ENCODE measurements at places on chromosomes 2 and 18.

DNA sequence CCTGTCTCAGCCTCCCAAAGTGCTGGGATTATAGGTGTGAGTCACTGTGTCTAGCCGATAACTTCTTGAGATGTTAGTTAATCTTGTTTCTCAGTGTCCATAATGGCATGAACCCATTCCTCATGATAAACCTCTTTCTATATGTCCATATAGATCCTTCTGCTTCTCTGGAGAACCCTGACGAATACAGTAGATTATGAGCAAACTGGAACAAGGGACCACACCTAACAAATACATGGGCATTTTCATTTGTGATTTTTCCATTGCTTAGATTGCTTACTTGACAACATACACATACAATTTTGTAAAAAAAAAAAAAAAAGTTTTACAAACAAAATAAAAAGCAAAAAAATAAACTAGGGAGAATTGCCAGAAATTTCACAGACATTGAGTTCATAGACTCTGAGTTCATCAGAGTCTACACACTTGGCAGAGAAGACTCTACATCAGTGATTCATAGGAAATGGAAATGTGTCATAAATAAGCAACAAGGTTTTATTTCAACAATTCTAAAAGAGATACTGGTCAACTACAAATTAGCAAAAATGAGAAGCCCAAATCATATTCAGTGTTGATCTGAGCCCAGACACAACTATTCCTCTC is 96.7 kb downstream of the GALR1 start:
- no peak for DNase-seq

GRCh38 chr2:204024906-204025475 is 88.4 kb downstream of the ICOS start:
- DNase-seq: no peak

- DNase-seq: no peak
These were observed 205.7 kb downstream of the ALK start for GRCh38 chr2:29715655-29716054.

DNA sequence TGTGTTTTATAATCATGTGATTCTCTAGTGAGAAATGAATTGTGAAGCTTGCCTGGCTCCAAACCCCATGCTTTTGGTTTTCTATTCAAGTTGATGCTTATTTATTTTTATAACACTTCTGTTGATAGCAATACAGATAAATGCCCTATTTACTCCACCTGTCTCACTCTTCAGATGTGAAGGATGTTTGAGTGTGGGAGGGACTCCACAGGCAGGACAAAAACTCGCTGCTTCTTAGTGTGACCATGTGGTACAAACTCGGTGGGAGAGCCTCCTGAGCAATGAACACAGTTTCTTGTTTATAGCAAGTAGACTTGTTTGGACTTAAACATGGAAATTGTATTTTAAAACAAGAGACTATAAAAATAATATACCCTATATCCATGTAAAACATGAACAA is 219.7 kb downstream of the GULP1 start:
- DNase-seq: no peak

DNA sequence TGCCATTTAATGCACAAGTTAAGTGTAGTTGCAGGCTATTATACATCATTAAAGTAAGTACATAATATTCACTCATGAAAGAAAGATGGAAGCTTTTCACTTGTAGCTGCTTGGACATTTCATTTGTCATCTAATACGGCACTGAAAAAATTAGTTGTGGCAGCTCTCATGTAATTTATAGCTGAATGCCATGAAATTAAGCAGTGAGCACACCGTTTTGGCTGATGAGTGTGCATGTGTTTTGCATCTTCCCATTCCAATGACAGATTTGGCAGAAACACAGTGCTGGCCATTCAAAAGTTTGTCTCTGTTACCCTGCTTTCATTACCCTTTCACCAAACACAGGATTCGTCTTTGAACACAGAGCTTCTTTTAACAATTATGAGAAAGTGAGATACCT is 174.0 kb downstream of the PTGR3 start:
- DNase-seq: no peak

DNA sequence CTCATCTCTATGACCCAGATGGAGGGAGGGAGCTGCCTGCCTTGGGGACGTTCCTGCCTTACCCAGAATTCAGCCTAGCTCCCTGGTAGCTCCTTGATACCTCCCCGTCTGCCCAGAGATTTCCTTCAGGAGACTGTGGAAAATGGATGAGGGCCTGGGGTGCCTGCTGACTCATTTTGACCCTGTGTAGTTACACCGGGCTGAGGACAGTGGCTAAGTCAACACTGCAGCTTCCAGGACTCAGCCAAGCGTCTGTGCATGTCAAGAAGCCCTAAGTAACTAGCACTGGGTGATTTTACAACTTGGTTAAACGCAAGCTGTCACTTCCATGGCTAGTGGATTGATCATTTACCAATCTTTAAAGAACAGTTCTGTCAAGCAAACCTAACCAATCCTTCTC is 23.3 kb upstream of the EPAS1 start:
- no peak for DNase-seq

- no peak for DNase-seq
These were observed 316.3 kb upstream of the CXCR4 start for GRCh38 chr2:136434251-136434715.

DNA sequence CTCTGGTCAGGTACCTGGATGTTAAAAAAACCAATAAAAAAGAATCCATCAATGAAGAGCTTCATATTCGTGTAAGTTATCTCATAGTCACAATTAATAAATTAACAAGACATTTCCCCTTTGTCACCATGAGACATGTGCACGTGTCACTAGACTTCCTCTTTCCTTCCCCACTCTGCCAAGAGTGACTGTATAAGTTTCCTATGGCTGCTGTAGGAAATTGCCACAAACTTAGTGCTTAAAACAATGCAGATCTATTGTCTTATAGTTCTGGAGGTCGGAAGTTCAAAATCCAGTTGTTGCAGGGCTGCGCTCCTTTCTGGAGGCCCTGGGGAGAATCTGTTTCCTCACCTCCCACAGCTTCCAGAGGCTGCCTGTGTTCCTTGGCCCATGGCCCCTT is 35.8 kb downstream of the SLC9A4 start:
- DNase-seq: no peak

DNA sequence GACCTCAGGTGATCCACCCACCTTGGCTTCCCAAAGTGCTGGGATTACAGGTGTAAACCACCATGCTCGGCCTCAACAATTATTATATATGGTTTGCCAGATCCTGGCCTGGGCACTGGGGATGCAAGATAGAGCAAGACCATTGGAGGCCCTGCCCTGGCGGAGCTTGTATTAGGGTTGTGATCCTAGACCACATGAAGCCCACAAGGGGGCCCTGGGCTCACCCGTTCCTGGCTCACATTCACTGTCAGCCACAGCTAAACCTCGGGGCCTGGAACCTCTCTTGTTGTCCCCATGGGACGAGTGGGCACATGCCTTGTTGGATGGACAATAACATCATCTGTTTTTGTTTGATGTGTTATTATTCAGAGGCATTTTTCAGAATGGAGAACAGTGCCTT is 14.9 kb downstream of the HPCAL1 start:
- DNase-seq: no peak

- no peak for DNase-seq
These were observed 250.8 kb upstream of the PXDN start for GRCh38 chr2:1995081-1995480.

DNA sequence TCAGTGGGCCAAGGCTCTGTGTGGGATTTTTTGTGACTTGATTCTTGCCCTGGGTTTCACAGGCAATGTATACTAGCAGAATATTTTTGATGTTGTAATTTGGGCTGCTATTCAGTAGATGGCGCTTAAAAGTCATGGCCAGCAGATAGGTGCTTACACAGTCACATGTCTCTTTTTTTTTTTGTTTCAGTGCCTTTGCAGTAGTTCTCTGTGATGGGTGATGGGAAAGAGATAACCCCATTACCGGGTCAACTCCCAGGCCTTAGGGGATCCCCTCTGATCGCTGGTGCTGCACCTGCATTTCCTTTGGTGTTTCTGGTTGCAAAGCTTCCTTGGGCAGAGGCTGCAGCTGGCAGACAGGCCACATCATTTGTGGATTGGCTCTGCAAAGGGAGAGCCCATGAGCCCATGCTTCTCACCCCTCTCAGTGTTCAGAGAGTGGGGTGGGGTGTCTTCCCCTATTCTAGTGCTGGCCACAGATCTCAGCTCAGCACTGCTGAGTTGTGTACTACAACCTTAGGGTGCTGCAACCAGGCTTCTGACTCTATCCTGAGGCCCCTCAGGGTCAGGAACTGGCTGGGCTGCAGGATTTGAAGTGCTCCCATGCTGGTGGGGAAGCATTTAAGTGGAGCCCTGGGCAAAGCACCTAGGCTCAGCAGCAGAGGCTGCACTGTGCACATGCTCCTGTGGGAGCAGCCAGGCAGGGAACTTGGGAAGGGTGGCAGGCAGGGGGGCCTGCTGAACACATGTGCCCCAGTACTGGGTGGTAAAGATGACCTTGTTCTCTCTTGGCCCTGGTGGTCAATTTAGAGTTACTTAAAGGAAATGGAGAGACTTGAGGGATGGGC is 219.8 kb upstream of the SPHKAP start:
- no peak for DNase-seq

DNA sequence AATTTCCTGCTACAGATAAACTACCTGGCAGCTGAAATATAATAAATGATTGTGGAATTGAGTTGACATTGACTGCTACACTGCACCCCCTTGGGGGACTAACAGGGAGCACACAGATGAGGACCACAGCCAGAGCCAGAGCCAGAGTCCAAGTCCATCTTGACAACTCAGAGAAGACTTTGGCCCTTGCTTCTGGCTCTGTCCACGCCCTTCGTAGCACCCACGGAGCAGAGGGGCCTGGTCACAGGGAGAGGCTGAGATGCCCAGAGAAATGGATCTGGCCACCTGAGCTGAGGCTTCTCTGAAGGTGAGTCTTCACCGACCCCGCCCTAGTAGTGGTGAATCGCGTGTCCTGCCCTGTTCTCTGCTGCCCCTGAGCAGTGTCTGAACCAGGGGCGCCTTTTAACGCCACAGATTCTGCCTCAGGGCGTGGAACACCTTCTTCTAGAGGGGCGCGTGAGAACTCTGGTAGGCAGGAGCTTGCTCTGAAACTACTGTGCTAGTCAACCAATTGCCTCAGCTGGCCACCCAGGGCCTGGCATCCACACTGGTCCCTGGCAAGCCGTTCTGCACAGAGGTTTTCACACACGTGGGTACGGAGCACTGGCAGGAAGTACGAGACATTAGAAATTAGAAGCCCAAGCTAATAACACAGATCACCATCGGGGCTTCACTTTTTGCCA is 35.7 kb upstream of the MAT2A start:
- DNase-seq: no peak

- no peak for DNase-seq
These were observed 493 bp downstream of the FN1 start for GRCh38 chr2:215435280-215435869.

- DNase-seq: no peak
These were observed 135.8 kb downstream of the CABLES1 start for GRCh38 chr18:23270986-23271680.

DNA sequence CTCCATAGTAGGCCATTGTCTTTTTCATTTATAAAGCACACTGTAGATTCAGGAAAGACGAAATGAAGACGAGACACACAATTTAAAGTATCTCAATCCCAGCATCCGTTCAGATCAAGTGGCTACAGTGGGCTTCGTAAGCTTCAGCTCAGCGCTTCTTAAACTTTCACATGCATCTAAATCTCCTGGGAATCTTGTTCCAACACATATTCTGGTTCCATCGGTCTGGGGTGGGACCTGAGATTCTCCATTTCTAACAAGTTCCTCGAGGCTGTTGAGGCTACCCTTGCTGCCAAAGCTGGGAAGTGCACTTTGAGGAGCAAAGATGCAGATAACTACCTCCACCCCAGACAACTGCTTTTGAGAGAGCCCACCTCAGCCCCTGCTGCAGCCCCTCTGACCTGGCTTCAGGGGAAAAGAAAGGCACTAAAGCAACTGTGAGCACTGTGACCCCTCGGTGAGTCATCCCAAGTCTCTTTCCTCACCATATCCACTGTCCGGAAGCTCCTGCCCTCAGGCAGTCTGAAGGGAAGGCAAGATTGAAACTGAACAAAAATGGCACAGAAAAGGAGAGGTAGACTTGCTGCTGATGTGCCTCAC is 201.1 kb upstream of the FBXO11 start:
- DNase-seq: no peak

DNA sequence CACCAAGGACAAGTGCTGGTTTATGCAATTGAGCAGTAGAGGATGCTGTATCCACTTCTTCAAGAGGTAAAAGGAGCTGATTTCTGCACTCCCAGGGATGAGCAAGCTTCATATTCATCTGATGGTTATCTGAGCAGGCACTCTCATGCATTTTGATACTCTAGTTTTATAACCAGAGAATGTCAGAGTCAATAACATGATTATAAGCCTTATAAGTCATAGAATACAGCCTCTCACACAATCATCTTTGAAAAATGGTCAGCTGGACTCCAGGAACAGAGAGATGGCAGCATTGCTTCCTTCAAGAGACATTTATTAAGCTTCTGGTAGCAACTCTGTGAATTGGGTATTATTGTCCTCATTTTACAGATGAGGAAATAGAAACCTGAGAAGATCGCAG is 167.1 kb downstream of the SLC8A1 start:
- no peak for DNase-seq

- DNase-seq: no peak
These were observed 571 bp downstream of the EEF1B2 start for GRCh38 chr2:206160125-206160806.

- DNase-seq: no peak
These were observed 70.7 kb upstream of the TMEM18 start for GRCh38 chr2:747762-748351.

GRCh38 chr2:190718652-190719526 is 70.0 kb downstream of the NAB1 start:
- no peak for DNase-seq

GRCh38 chr2:72998234-72998651 is 73.3 kb downstream of the SFXN5 start:
- DNase-seq: no peak

- DNase-seq: no peak
These were observed 32.5 kb downstream of the INPP5D start for GRCh38 chr2:233092432-233093165.

GRCh38 chr2:163135256-163135655 is 296.7 kb upstream of the KCNH7 start:
- no peak for DNase-seq

DNA sequence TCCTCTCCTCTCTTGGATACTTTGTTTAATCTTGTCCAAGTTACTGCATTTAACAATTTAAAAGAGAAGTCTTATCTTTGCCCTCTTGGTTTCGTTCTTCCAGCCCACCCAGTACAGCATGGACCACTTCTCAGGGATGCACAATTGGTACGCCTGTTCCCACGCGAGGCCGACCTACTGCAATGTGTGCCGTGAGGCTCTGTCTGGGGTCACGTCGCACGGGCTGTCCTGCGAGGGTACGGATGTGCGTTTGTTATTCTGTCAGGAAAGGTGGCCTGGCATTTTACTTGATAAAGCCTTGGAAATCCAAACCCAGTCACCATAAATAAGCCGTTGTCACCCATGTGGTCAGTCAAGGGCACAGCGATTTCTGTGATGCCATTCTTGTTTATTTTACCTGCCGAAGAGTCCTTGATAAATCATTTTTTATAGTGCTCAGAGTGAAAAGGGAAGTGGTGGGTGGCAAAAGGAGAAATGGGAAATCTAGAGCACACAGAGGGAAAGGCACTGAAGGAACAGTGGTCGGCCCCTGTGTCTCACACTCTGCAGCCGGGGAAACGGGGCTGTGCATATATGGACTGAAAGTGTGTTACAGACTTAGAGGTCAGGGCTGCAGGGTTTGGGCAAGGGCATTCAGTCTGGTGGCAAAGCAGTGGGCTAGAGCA is 80.5 kb downstream of the DGKD start:
- DNase-seq: no peak
